ENCODE measurements at places on chromosomes 1 and 21.

DNA sequence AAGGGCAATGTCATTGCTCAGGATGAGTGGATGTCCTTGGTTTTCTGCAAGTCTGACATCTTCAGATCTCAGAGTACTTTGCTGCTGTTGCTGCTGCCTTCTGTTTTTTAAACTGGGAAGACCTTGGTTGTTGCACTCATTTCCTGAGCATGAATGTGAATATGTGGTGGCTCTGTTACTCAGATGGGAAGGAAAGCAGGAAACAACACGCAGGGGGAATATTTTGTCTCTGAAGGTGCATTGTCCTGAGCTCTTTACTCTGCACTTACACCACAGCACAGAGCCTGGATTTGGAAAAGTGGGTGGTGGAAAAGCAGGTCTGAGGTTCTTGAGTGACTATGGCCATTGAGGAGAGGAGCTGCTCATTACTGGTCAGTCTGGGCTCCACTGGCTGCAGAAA lies 36.3 kb downstream of the PTGFRN start:
- DNase-seq = no peak

DNA sequence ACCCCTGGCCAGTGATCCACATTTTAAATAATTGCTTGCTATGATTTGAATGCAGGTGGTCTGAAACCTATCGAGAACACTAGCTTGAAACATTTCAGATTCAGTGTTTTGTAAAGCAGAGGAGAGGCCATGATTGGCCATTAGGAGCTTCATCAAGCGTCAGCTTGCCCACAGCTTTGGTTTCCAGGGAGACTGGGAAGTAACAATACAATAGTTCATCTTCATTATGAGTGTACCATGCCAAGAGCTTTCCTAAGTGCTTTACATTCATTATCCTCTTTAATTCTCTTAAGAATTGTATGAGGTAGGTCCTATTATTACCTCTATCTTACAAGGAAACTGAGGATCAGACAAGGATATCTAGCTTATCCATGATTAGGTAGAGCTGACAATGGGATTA lies 27.7 kb upstream of the ATP5PO start:
- no peak for DNase-seq

GRCh38 chr1:186949173-186949572 lies 120.4 kb downstream of the PLA2G4A start:
- no peak for DNase-seq

DNA sequence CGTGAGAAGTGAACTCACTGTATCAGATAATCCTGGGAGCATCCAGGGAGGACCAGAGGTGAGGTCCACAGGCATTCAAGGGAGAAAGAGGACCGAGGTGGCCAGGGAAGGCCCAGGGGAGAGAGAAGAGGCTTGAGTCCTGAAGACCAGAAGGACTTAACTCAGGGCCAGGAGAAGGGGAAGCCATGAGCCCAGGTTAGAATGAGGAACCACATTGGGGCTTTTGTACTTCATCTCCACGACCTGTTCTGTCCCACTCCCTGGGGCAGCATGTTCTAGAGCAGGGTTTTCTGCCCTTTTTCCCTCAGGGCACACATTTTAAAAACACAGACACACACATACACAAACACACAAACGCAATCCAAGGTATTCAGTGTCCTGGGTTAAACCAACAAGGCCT lies 8.4 kb downstream of the LGR6 start:
- no peak for DNase-seq

GRCh38 chr1:26373281-26373680 lies 731 bp upstream of the ZNF683 start:
- DNase-seq = no peak

GRCh38 chr21:33302055-33302454 lies 22.7 kb upstream of the IFNAR1 start:
- no peak for DNase-seq

DNA sequence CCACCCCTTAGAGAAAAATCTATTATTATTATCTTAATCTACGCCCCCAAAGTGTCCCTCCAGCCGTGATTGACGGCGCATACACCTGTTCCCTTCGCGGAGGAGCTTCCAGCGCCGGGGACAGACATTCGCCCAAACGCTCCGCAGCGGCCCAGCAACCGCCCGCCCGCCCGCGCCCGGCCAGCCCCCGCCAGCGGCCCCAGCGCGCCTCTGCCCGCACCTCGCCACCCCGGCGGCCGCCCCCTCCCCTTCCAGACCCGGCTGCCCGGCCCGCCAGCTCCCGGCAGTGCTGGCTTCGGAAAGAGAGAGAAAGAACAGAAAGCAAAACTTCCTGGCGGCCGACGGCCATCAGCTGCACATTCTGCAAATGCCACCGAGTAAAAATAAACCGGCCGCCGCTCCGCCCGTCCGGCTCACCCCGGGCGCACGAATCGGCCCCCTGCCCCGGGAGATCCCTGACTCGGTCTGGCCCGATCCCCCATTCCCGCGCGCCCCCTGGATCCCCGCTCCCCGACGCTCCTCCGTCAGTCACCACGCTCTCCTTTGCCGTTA lies 1.6 kb downstream of the CASZ1 start:
- DNase-seq = no peak

GRCh38 chr1:65459397-65459768 lies 38.9 kb downstream of the LEPR start:
- DNase-seq = peak; percentile 34

GRCh38 chr21:17454315-17455027 lies 58.4 kb upstream of the CXADR start:
- DNase-seq = no peak

DNA sequence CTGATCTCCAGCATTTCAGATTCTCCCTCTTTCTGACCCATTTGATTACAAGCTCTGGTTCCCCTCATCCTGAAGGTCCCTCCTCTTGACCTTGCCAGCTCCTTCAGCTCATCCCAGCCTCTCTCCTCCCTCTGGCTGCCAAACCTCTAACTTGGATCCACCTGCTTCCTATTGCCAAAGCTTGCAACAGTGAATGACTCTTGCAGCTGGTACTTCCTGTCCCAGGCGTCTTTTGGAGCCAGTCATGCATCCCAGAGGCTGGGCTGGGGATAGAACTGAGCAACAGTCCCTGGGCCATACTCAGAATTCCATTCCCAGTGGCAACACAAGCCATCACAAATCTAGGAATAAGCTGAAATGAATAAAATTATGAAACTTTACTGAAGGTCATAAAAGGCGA lies 27.7 kb upstream of the SPOCD1 start:
- no peak for DNase-seq

GRCh38 chr1:202122639-202123335 lies at the start of gene GPR37L1:
TSS of gene GPR37L1 (plus strand) at chr1:202122917. CDS start at chr1:202122964, 47 bp downstream.
- DNase-seq = no peak
